ENCODE measurements at places on chromosomes 13 and 19.

- DNase-seq, result peak; percentile 92
Observed at GRCh38 chr19:50724522-50725217, 1.5 kb downstream of the CLEC11A start.

DNA sequence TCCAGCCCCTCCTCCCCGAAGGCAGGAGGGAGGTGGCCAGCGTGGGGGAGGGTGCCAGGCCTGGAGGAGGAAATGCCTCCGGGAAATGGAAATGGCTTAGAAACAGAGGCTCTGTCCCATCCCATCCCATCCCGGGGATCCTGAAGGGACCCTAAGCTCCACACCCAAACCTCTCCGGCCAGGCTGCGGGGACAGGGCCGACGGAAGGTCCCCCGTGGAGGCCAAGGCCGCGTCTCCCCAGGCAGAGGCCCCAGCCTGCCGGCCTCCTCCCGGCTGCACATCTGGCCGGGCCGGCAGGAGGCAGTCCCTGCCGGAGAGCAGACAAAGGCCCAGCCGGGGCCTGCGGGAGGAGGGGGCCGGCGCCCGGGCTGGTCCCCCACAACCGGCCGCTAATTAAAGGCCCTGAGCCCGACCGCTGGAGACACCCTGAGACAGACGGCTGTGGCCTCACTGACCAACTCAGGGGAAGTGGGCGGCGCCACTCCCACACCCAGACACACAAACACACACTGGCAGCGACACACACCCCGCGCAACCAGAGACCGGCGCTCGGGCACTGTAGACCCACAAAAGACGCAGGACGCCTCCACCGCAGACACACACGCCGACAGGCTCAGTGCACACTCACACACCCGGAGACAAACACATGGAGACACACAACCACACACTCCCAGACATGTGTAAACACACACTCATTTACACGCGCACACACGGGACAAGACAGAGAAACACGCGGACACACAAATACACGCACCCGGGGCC is 1.1 kb downstream of the ADAMTS10 start:
- DNase-seq, result no peak

- no peak for DNase-seq
Observed at GRCh38 chr13:113879017-113879416, 15.1 kb upstream of the GAS6 start.

DNA sequence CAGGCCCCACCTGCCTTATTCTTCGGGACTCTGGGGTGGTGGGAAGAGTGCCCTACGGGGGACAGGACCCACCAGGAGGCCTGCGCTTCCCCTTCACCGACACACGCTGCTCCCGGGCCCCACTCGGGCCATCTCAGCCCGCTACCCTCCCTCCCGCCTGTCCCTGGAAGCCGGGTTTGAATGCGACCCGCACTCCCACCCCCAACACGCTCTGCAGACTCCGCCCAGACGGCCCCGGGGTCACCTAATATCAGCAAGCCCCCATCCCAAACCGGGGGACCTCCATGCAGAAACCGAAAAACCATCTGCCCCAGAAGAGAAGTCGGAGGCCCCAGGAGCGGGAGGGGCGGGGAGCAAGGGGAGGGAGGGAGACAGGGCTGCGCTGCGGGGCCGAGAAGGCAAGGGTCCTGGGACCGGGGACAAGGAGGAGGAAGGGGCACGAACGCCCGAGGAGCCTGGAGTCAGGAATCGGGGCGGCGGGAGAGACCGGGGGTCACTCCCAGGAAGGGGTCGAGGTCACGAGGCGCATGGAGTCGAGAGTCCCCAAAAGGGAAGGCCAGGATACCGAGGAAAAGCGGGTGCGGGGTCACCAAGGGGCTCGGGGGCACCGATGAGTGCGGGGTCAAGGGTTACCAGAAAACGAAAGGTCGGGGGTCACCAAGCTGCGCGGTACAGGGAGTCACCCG is 766 bp downstream of the SBNO2 start:
- peak; percentile 23 for DNase-seq

- no peak for DNase-seq
Observed at GRCh38 chr13:110414931-110415330, 107.8 kb downstream of the COL4A2 start.

DNA sequence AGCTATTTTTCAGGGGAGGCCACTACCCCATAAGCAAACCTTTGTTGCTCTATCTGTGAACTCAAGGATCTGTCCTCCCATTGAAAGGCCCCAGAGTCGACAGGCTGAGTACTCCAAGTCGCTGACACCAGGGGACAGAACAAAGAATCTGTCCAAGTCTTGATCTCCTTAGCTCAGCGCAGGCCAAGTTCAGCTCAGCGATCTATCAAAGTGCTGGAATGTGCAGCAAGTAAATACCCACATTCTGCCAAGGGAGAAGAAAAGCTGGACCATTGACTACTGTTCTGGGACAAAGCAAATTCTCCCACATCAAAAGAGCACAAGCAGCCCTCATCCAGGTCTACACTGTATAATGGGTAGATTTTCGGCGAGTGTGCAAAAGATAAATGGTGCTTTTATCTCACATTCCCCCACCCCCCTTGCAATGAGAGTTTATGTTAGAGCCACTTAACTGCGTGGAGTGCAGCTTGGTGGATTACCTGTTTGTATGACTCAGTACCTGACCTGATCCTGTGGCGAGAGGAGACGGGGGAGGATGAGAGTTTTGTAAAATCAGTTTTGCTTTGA is 391.7 kb upstream of the SGCG start:
- DNase-seq, result no peak

DNA sequence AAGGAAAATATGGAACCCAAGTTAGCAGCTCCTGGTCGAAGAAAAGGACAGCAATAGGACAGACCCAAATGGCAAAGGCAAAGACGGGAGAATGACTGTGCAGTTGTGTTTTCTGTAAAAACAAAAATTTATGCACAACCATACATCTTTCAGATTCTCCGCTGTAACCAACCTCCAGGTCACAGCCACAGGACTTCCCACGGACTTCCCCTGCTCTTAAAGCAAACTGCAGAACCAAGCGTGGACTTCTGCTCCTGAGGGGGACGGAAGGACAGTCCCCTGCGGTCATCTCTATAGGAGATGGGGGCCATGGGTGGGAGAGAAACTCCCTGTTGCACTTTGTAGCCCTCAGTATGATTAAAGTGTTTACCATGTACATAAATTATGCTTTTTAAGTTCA is 2.5 kb downstream of the GRTP1 start:
- DNase-seq, result no peak

DNA sequence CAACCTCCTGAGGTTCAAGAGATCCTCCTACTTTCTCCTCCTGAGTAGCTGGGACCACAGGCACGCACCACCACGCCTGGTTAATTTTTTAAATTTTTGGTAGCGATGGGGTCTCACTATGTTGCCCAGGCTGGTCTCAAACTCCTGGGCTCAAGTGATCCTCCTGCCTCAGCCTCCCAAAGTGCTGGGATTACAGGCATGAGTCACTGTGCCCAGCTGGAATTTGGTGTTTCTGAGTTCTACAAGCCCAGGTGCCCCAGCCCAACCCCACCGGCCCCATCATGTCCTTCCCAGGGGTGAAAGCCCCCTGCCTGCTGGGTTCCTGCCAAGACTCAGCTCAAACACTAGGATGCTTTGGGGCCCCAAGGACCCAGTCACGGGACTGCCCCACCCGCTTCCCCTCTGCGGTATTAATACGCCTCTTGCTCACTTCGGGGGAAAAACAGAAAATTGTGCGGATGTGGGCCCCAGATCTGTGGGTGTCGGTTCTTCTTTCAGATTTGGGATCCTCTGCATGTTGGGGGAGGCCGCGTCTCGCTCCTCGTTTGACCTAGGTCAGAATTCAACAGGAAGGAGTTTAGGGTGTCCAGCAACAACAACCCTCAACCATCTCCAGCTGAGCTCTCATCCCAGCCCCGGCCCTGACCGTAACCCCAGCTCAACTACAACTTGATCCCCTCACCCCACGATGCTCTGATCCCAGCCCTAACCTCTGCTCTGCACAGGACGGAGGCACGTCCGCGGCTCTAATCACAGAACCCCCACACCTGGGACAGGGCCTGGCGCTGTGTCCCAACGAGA is 3.7 kb upstream of the FCER2 start:
- peak; percentile 76 for DNase-seq

- no peak for DNase-seq
Observed at GRCh38 chr13:78383071-78383484, 220.3 kb downstream of the POU4F1 start.

GRCh38 chr13:28297341-28297740 is 159.0 kb downstream of the PAN3 start:
- no peak for DNase-seq

- DNase-seq, result no peak
Observed at GRCh38 chr13:34164582-34164981, 346.6 kb downstream of the RFC3 start.

DNA sequence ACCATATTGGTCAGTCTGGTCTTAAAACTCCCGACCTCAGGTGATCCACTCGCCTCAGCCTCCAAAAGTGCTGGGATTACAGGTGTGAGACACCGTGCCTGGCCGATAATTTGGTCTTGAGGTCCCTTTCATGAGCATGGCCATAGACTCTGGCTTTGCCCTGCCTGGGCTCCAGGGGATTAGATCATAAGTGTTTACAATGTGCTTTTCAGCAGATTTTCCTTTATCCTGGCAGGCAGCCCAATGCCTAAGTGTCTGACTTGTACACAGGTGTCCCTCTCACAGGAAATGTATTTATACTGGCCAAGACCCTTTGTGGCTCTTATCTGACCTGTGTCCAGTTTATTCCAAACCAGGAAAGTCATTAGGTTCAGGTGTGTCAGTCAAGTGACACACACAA is 15.9 kb downstream of the BCAM start:
- no peak for DNase-seq

DNA sequence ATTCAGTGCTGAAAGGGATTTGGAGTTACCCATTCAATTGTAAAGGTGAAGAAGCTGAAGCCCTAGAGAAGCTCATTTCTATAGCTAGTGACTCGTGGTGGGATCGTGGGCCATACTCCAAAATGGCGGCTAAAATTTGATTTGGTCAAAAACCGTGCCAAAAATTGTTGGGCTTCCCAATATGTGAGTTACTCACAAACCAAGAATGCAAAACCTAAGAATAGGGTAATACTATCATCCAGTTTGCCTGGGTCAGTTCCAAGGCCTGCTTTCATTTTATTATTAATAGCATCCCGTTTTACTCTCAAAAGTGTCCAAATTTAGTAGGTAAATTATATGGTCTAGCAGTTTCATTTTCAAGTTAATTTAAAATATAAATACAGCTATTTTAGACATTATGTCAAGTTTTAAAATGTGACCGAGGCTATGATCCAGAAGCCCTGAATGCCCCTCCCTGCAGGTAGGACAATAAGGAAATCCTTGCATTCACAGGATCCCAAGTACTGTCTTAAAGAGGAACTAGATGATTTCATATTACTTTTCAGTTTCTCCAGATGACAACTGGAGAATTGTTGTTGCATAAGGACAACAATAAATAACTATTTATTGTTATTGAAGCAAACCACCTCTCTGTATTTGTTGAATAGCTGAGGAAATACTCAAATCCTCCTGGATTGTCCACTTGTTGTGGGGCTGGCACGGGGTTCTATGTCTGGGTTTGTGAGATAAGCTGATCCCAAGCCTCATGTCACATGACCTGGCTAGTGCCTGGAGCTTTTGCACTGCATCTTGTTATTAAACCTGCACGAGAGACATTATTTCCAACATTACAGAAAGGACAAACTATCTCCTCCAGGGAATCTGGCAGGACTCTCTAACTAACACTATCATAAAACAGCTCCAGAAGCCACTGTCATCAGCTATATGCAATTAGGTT is 11.6 kb upstream of the RAP2A start:
- no peak for DNase-seq

- DNase-seq, result no peak
Observed at GRCh38 chr13:57437587-57437986, 194.0 kb upstream of the PCDH17 start.

GRCh38 chr13:101916108-101916774 is 463.8 kb downstream of the ITGBL1 start:
- DNase-seq, result no peak

GRCh38 chr19:19900139-19900728 is 512 bp upstream of the ZNF93 start:
- no peak for DNase-seq

GRCh38 chr13:59547950-59548349 is 615.8 kb downstream of the DIAPH3 start:
- no peak for DNase-seq

DNA sequence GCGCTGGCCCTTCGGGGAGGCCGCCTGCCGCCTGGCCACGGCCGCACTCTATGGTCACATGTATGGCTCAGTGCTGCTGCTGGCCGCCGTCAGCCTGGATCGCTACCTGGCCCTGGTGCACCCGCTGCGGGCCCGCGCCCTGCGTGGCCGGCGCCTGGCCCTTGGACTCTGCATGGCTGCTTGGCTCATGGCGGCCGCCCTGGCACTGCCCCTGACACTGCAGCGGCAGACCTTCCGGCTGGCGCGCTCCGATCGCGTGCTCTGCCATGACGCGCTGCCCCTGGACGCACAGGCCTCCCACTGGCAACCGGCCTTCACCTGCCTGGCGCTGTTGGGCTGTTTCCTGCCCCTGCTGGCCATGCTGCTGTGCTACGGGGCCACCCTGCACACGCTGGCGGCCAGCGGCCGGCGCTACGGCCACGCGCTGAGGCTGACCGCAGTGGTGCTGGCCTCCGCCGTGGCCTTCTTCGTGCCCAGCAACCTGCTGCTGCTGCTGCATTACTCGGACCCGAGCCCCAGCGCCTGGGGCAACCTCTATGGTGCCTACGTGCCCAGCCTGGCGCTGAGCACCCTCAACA is 1.2 kb downstream of the F2RL3 start:
- DNase-seq, result no peak

- DNase-seq, result no peak
Observed at GRCh38 chr13:84439108-84439507, 556.8 kb upstream of the SLITRK1 start.

DNA sequence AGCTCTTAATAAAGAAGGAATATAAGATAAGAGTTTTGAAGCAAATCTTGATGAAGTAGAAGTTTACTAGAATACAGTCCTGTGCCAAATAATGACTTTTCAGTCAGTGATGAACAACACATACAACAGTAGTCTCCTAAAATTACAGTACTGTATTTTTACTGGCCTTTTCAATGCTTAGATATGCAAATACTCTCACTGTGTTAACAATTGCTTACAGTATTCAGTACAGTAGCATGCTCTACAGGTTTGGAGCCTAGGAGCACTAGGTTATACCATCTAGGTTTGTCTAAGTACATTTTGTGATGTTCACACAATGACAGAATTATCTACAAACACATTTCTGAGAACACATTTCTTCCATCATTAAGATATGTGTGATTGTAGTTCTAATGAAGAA is 316.7 kb upstream of the KLHL1 start:
- DNase-seq, result no peak

- DNase-seq, result no peak
Observed at GRCh38 chr13:102555914-102556553, 40.8 kb upstream of the TPP2 start.

- no peak for DNase-seq
Observed at GRCh38 chr19:46697204-46697960, 19.5 kb downstream of the PRKD2 start.

DNA sequence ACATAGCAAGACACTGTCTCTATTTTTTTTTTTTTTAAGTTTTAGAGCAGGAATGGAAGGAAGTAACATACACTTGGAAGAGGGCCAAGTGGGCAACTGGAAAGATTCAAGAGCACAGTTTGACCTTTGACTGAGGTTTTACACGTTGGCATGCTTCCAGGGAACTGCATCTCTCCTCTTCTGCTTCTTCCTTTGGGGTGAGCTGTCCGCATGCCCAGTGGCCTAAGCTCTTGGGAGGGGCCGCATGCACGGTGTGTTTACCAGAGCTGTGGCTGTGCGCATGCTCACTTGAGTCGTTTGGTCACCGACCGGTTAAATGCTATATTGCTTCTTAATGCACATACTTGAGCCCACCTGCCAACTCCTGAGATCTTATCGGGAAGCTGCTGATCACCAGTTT is 727.7 kb downstream of the UQCRFS1 start:
- no peak for DNase-seq

Measured in stimulated activated CD4-positive, alpha-beta T cell treated with anti-CD3 and anti-CD28 coated beads, Interleukin-4, amount 100 ng/mL, for 1 hour (primary cell).